ENCODE measurements at places on chromosomes 12 and 14. TPM values are rescaled to one million over a fixed set of nuclear protein-coding genes. Genes with fewer than 3 reads are reported as not detected.

The CLEC1A gene
- total RNA-seq = not detected

DNA sequence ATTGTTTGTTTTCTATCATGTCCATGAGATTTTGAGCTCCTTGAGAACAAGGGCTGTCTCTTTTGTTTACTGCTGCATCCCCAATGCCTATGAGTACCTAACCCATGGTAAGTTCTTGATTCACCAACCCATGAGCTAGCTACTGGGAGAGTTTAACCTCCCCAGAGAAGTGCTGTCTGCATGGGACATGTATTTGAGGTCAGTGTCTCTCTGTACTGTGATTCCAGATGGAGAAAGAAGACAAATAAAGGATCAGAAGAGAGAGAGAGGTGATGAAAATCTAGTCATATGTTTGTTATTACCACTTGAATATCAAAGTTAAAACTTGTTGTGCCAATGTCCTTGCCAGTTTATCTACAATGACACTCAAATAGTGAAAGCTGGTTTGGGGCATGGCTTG lies 421.8 kb downstream of the BCAT1 start:
- DNase-seq = no peak

- DNase-seq = no peak
These were observed 26.5 kb downstream of the BCL7A start for GRCh38 chr12:122048151-122048550.

DNA sequence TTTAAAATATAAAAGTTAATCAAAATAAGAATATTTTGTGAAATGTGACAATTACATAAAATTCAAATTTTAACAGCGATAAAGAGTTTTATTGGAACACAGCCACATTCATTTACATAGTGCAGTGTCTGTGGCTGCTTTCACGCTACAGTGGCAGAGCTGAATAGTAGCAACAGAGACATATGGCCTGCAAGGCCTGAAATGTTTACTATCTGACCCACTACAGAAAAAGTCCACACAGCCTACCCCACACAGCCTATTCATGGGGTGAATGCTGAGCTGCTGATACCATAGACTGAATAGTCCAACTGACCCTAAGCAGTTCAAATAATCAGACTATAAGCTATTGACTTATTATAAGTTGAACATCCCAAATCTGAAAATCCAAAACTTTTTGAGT lies 13.2 kb downstream of the GNS start:
- no peak for DNase-seq

DNA sequence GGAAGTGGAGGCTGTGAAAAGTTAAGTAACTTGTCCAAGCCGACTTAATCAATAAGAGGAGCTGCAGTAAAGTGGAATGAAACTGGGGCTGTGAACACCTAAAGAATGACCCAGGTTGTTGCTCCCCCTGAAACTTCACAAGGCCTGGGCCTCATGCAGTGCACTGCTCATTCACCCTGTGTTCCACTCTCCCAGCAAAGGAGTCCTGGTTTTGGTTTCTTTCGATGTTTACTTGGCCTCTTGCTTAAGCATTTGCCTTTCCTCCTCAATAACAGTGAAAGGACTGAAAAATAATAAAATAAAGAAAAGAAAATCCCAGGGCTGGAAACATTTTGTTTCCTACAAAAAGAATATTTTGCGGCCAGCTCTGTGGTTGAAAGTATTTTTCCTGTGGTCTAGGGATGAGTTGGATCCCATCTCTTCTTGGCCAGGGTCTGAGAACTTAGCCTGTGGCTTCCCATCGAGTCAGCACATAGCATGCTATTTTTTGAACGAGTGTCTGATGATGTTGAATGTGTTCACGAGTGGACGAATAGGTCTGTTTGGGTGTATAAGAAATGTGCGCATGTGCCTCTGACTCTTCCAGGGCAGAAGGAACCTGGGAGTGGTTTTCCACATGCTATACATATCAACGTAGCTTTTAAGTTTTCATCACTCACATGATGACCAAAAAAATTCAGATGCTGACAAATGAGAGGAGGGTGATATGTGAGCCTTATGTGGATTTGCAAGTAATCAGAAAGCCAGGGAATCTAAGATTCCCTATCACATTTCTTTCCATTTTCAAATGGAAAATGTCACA lies 349.8 kb downstream of the ZFP36L1 start:
- no peak for DNase-seq

DNA sequence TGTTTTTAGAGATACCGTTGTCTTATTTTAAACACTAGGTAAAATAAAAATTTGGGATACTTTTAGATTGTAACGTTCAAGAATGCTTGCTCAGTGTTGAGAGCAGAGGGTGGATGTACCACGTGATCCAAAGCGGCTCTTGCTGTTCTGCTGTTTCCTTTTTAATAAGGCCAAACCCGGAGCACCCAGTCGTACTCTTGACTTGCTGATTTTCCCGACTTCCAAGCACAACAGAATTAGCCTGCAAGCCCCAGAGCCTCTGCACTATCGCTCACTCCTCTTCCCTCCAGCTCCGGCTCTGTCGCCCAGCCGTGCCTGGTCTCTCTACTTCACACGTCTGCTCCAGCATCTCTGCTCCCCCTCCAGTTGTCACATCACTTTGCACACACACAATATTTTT lies 77.3 kb downstream of the EMP1 start:
- no peak for DNase-seq

The ABCC9 gene
- total RNA-seq = not detected

DNA sequence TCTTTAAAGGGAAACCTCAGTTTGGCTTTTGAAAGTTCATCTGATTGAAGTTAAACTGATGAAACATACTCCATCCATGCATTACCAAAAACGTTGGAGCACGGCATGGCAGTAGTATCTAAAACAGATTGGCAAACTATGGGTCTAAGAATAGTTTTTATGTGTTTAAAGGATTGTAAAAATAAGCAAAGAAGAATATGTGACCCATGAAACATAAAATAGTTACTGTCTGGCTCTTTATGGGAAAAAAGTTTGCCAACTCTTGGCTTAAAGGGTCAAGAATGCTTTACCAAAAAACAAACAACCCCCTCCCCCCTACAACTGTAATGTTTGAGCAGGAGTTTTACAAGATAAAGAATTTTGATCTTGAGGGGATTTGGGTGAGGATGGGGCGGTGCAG lies 32.6 kb downstream of the TRAF3 start:
- no peak for DNase-seq
